SK-N-SH treated with all-trans-retinoic acid at 6 μM for 48 hours (cell line): ENCODE measurements at places on chromosomes 2 and 18.

- ATAC-seq = no peak
Observed at GRCh38 chr2:58133395-58133794, 86.8 kb downstream of the VRK2 start.

GRCh38 chr2:163822033-163822432 is 86.2 kb upstream of the FIGN start:
- ATAC-seq = no peak

DNA sequence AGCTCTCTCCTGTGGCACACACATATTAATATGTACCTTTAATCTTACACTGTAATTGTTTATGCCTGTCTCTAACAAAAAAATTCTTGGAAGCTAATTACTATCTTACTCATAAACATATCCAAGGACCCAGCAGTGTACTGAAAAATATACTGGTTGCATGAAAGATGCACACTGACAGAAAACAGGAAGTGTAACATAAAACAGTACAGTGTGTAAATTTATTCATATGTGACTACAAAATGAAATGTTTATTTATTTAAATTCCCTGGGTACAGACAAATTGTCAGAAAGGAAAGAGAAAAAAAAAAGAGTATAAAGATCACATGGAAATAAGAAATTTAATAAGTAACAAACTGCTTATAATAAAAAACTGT is 28.5 kb downstream of the TMEM131 start:
- no peak for ATAC-seq

- no peak for ATAC-seq
Observed at GRCh38 chr2:36559221-36559942, 38.6 kb downstream of the FEZ2 start.

DNA sequence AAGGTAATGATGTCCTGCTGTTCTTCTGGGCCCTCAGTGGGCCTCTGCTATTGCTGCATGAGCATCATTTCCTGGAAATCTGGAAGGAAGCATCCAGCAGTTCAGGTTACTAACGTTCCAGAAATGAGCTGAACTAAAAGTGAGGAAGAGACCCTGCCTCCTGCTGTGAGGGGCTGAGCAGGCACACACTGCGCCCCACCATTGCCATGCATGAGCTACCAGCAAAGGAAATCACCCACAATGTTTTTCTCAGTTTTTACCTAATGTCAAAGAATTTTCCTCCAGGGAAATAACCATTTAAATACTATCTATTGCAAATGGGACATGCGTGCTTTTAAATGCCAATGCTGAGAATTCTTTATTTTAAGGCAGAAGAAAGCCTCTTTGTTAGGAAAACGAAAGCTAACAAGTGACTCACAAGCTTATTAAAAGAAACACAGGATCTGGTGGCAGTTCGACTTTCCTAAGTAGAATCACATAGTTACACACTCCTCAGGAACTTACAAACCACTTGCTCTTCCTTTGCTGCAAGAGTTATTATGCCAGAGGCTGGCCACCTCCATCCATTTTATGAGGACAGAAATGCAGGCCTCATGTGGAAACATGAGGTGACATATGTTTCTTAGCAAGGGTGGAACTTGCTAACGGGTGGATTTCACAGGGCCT is 152.6 kb upstream of the TTC39C start:
- ATAC-seq = peak; percentile 84

- ATAC-seq = no peak
Observed at GRCh38 chr2:38224181-38224580, 148.2 kb upstream of the CYP1B1 start.

DNA sequence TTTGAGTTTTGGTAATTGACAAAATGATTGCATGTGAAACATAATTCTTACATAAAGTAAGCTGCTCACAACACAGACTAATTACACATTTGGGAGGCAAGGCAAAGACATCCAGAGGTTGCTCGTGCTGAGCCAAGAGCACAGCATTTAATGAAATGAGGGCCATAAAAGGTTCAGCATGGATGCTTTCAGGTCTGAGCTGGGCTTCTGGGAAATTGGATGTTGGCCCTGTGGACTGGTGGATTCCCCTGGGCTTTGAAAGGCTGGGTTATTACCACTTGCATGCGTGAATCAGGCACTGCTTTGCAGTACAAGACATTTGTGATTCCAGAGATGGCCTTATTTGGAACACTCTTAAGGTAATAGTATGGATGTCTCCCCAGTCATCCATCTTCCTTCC is 533.5 kb upstream of the NRP2 start:
- no peak for ATAC-seq

DNA sequence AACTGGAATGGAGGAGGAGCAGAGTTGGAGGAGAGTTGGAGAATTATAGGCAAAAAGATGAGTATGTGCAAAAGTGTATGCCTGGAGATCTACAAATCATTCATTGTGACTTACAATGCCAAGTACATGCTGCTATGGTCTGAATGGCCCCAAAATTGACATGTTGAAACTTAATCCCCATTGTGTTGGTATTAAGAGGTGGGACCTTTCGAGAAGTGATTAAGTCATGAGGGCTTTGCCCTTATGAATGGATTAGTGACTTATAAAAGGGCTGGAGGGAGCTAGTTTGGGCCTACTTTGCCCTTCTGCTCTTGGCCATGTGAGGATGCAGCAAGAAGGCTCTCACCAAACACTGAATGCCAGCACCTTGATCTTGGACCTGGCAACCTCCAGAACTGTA is 6.3 kb upstream of the RBMS1 start:
- no peak for ATAC-seq

GRCh38 chr2:86048888-86049287 is 56.8 kb downstream of the POLR1A start:
- ATAC-seq = peak; percentile 32; the same call in 1 of the 3 replicates

GRCh38 chr2:7111626-7112025 is 194.4 kb downstream of the RNF144A start:
- ATAC-seq = peak; percentile 78

- ATAC-seq = peak; percentile 79
Observed at GRCh38 chr2:43540021-43540779, 55.6 kb downstream of the THADA start.

GRCh38 chr2:174632841-174633622 is 35.4 kb upstream of the WIPF1 start:
- no peak for ATAC-seq

- no peak for ATAC-seq
Observed at GRCh38 chr2:74712223-74713053, 58.4 kb downstream of the SEMA4F start.

GRCh38 chr2:37367984-37368383 is 23.6 kb downstream of the QPCT start:
- ATAC-seq = no peak

DNA sequence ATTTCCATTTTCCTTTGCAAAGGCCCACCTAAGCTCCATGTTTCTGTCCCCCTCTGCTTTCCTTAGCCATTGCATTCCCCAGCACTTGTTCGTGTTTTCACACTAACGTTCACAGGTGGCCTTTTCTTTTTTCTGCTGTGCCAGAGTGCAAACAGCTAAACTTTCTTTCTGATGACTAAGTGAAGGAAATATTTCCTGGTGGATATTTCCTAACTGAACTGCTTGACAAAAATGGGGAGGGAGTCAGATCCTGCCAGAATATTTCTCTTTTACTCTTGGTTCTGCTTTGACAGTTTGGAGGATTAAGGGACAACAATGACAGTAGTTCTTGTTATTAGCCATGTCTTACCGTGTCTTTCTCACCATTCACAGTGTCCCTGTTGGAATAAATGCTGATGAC is 344.0 kb downstream of the ARHGAP15 start:
- peak; percentile 61 for ATAC-seq

- ATAC-seq = no peak
Observed at GRCh38 chr18:55458456-55459203, 129.4 kb downstream of the TCF4 start.

GRCh38 chr18:13444430-13445240 is 226.1 kb downstream of the LDLRAD4 start:
- no peak for ATAC-seq

DNA sequence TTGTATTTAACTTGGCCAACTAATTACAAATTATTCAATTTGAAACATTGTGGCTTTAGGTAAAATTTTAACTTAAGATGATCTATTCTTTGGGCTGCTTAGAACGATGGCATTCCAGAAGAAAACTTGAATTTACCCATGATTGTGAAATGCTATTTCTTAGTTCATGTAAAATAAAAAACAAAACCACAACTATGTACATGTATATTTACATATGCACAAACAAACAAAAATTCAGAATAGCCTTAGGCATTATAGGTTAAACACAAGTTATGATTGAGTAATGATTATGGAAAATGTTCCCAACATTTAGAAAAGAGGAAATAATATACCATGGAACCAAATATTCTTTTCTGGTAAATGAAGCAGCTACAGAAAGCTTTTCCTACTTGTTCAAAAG is 3.5 kb upstream of the SMCHD1 start:
- ATAC-seq = no peak

DNA sequence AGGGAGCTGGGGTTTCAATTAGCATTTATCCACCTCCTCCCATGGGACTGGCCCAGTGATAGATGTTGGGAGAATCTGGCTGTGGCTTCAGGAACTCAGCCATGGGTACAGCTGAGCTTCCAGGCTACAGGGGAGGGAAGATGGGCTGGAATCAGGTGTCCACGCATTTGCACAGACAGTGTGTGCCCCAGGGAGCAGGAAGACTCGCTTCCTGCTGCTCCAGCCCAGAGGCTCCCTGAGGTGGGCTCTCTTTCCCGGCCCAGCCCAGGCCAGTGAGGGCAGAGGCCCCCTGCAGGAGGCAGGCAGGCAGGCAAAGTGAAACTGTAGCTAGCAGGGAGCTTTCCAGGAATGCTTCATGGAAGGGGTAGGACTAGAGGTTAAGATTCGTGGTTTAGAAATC is 28.7 kb downstream of the DYSF start:
- ATAC-seq = no peak

GRCh38 chr18:39909706-39910105 is 2045.3 kb upstream of the PIK3C3 start:
- ATAC-seq = no peak

DNA sequence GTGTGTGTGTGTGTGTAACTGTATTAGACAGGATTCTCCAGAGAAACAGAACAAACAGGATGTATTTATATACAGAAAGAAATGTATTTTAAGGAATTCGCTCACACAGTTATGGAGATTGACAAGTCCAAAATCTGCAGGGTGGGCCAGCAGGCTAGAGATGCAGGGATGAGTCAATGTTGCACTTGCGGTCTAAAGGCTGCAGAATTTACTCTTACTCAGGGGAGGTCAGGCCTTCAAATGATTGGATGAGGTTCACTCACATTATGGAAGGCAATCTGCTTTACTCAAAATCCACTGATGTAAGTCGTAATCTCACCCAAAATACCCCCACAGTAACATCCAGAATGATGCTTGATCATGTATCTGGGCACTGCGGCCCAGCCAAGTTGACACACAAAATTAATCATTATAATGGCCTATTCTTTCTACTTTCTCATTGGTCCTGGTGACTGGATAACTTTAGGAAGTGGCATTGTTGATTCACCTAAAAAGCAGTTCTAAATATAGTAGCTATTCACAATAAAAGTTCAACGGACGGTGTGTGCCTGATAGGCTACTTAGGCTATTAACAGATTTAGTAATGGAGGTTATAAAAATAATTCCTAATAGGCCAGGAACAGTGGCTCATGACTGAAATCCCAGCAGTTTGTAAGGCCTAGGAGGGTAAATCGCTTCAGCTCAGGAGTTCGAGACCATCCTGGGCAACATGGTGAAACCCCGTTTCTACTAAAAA is 40.6 kb upstream of the ACYP2 start:
- no peak for ATAC-seq

DNA sequence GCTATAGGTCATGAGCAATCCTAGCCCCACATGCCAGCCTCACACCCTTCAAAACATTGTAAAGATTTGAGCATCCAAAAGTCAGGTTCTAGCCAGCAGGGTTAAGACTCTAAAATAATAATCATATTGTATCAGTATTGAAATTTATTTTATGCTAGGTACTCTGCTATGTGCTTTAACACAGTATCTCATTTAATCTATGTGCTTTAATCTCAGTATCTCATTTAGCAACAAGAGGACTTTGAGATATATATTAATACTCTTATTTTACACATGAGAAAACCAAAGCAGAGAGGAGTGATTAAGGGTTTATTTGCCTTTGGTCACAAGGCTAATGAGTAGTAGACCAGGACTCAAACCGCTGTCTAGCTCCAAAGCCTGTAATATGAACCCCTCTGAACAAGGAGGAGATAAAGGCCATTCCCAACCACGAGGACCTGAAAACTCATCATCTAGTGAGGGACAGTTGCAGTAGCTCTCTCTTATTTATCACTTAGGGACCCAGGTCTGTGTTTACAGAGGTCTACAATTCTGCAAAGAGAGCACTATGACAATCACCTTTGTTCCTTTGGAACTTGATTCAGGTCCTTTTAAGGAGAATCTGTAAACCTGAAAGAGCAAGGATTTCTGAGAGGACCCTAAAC is 116.5 kb upstream of the SERTAD2 start:
- no peak for ATAC-seq

- ATAC-seq = no peak
Observed at GRCh38 chr2:11813951-11814350, 67.5 kb downstream of the LPIN1 start.

DNA sequence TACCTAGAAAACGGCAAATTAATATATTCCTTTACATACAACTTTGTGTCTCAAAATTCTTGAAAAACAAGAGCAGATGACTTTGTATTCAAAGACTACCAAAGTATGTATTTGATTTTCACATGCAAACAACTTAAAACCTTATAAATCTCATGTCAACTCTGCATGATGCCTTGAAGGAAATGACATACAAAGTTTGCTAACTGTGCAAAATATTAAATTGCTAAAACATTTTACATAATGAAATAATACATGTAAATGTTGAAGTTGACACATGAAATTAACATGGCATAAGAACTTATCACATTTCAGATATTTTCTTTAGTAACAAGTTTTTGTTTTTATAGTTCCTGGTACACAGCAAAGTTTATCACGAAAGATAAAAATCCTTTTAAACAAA is 20.8 kb upstream of the C2orf42 start:
- no peak for ATAC-seq

- ATAC-seq = no peak
Observed at GRCh38 chr2:199847181-199847864, 3.7 kb downstream of the FTCDNL1 start.

DNA sequence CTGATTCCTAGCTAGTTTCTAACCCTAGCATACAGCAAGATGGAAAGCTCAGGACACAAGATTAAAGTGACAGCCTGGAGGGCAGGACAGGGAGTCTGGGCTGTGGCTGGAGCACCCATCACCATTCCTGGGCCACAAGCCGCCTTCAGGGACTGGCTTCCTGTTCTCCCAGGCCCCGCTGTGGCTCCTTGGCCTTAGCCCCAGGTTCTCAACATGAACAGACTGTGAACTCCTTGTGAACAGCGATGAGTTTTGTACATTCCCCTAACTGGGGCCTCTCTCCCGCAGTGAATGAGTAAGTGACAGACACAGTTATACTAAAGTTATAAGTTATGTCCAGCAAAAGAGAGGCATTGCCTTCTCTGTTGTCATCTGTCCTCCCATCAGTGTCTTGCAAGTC is 35.9 kb upstream of the SLC14A1 start:
- no peak for ATAC-seq
